Astrocyte of the spinal cord (primary cell): ENCODE measurements at places on chromosomes 3 and 15.
A peak's percentile ranks its signal among the peaks of the same experiment; 100 is the strongest.

- no peak for DNase-seq
These were observed 83.4 kb downstream of the EEFSEC start for GRCh38 chr3:128236657-128237056.

- no peak for DNase-seq
These were observed 177.0 kb downstream of the OR4M2 start for GRCh38 chr15:22257047-22258008.

GRCh38 chr3:145088917-145089316 lies 1072.1 kb downstream of the PLOD2 start:
- DNase-seq = no peak

GRCh38 chr15:82847703-82848102 lies 38.3 kb downstream of the WHAMM start:
- DNase-seq = no peak

GRCh38 chr3:9441501-9442221 lies 44.2 kb downstream of the SETD5 start:
- no peak for DNase-seq

GRCh38 chr15:42058791-42059190 lies 35.6 kb downstream of the PLA2G4D start:
- no peak for DNase-seq

DNA sequence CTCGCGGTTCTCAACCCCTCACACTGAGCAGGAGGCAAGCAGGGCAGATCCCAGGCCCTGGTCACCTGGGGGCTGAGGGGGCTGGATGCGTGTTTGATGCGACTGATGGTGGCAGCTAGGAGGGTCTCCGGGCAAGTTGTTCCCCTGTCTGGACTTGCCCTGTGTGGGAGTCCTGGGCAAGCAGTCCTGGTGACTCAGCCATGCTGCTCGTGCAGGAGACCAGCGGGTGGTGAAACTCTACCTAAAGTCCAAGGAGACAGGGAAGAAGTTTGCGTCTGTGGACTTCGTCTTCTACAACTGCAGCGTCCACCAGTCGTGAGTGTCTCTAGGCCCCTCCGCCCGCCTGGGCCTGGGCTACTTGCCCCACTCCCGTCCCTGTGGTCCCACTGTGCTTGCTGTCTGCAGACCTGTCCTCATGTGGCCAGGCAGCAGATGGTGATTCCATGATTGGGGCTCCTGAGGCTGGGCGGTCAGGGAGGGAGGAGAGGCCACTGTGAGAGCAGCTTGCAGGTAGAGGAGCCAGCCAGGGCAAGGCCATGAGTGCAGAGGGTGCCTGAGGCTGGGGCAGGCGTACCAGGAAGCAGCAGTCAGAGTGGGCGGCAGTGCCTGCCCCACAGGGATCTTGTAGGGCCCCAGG lies 23.1 kb downstream of the PLXNA1 start:
- peak; percentile 54 for DNase-seq

GRCh38 chr3:53073553-53074365 lies 27.9 kb upstream of the SFMBT1 start:
- DNase-seq = no peak

DNA sequence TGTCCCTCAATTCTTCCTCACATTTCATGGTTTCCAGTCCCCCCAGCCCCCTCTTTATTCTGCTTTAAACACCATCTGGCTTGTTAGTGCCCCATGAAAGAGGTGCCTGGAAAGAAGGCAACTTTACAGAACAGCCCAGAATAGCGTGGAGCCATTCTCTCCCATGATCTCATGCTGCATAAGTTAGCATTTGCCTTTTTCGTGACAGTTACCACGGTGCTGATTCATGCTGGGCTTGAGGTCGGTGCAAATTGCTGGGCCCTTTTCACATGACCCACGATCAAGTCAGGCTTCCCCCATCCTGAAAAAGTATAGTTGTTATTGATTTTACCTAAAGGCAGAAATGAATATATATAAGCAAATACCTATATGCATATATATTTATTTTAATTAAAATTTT lies 29.6 kb downstream of the SQOR start:
- DNase-seq = peak; percentile 44
